ENCODE measurements at places on chromosomes 4 and X.

GRCh38 chrX:13284570-13284969 is 35.3 kb downstream of the ATXN3L start:
- no peak for DNase-seq

DNA sequence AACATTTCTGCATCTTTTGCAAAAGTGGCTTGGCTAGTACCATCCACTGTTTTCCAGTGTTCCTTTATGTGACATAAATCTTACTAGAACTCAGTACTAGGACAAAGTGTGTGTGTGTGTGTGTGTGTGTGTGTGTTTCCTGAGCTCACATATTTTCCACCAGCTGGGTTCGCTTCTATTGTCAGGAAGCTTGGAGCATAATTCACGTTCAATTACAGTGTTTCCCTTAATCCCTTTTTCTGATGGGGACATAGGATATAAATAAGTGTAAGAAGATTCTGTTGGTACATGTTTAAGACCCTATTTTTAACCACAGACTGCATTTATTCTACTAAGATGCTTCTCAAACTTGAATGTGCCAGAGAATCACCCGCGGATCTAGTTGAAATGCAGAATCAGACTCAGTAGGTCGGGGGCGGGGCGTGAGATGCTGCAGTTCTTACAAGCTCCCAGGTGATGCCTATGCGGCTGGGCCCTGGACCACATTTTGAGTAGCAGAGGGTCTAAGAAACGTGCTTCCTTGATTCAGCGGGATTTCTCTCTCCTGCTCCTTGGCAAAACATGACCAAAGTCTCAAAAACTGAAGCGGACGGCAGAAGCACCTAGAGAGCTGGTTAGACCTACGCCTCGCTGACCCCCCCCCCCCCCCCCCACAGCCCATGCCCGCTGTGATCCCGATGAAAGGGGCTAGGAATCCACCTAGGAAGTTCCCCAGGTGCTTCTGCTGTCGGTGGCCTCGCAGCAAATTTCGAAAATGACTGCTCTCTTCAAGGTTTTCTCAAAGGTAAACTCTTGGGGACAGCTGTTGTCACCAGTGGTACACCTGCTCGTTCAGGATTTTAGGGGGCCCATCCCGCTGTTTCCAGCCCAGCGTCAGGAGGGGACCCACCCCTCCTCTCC is 797 bp downstream of the CD99L2 start:
- peak; percentile 44 for DNase-seq

DNA sequence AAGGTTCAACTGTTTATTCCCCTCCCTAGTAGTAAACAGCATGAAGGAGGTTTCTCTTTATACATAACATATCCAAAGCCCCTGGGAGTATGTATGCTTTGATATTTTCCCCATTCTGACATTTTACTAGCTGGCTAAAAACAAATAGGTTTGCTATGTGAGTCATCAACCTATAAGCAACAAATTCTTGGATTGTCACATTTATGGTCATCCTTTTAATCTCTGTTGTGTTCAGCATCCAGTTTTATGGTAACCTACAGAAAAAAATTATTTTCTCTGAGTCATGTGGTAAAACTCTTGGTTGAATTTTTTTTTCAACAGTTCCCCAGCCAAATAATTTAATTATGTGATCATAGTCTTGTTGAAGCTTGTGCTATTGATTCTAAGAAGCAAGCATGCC is 734.1 kb downstream of the ADGRL3 start:
- no peak for DNase-seq

- DNase-seq = no peak
Observed at GRCh38 chr4:92969650-92970379, 666.0 kb downstream of the GRID2 start.

GRCh38 chr4:101393256-101393655 is 45.9 kb upstream of the PPP3CA start:
- no peak for DNase-seq

- DNase-seq = no peak
Observed at GRCh38 chr4:75135068-75135825, 202.3 kb downstream of the PARM1 start.

- no peak for DNase-seq
Observed at GRCh38 chr4:100933628-100934027, 413.7 kb downstream of the PPP3CA start.

- DNase-seq = no peak
Observed at GRCh38 chrX:42540146-42540545, 237.8 kb downstream of the PPP1R2C start.

DNA sequence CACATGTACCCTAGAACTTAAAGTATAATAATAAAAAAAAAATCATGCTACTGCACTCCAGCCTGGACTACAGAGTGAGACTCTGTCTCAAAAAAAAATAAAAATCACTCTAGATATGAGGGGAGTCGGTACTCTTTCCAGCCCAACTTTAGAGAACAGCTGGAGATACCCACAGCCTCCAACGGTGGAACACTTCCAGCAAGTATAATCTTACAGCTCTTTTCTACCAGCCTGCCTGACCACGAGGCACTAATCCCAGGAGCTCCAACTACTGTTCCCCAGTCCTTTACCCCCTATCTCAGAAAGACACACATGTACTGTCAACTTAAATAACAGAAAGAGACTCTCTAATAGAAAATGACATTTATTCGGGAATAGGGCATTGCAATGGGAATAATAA is 46.8 kb downstream of the STEEP1 start:
- no peak for DNase-seq

DNA sequence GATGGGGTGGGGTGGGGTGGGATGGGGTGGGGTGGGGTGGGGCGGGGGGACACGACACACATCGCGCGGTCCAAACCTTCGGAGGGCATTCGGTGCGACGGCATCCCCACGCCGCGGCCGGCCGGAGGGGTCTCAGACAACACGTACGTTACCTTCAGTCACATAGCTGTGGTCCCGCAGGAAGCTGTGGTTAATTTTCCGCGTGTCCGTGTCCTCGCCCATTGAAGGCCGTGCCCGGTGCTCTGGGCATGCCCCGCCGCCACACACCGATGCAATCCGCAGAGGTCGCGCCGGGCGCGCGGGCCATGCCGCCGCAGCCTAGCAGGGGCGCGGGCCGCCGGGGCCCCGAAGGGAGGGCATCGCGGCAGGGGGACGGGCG is 417 bp downstream of the PPP2R2C start:
- no peak for DNase-seq

DNA sequence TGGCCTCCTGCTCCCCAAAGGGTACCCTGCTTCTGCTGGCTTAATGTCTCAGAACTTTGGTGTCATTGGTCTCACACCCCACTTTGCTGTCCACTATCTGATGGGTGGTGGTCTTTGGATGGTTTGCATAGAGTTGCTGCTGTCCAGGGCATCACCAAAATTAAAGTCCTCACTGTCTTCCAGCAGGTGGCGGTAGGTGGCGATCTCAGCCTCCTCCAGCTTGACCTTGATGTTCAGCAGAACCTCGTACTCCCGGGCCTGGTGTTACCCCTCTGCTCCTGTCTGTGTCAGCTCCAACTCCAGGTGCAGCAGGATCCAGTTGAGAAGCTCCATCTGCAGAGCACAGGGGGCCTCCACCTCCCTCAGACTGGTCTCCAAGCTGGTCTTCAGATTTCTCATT is 1169.5 kb upstream of the PABPC4L start:
- DNase-seq = no peak

- DNase-seq = no peak
Observed at GRCh38 chr4:128006592-128006991, 41.4 kb downstream of the ABHD18 start.
